NCI-H524 (cell line): ENCODE measurements at places on chromosomes 1 and 21.

GRCh38 chr1:107820801-107821200, 144.2 kb downstream of the VAV3 start:
- DNase-seq: no peak

- DNase-seq: no peak
Observed at GRCh38 chr1:183198463-183198862, 12.4 kb downstream of the LAMC2 start.

- DNase-seq: no peak
Observed at GRCh38 chr1:92031281-92032110, 1.7 kb downstream of the EPHX4 start.

GRCh38 chr1:47179988-47180563, 9.8 kb downstream of the PDZK1IP1 start:
- peak; percentile 68 for DNase-seq

DNA sequence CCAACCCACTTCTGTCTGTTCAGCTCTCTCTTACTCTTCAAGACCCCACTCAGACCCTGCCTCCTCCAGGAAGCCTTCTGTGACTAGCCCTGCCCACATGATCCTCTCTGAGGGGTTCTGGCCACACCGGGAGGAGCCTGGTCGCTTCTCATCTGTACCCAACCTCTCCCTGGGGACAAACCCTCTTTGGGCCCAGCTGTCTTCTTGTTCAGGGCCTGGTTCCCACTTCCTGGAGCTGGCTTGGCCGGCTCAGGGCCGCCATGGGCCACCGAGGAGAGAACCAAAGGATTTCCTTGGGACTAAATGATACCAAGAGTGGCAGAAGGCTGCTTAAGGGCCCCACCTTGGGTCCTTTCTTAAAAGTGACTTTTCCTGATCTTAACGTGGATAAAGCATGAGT, 124.7 kb upstream of the ZBTB40 start:
- no peak for DNase-seq

GRCh38 chr1:60699325-60699724, 383.0 kb upstream of the NFIA start:
- no peak for DNase-seq

- DNase-seq: no peak
Observed at GRCh38 chr1:180907313-180908055, 5.2 kb upstream of the KIAA1614 start.

DNA sequence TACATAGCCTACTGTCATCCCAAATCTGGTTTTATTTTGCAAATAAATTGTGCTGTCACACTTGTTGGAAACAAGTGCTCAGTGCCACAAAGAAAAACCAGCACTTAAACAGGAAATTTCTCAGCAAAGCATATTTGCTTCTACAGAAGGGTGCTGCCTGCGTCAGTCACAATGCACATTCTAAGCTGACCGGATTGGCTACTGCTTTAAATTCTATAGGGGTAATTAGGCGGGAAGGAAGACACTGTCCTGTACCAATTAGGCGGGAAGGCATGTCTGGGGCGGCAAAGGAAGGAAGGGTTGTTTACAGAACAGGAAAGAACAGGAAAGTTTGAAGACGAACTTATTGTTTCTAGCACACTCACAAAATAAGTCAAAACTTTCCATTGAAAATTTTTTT, 2.8 kb downstream of the IFI16 start:
- no peak for DNase-seq

- peak; percentile 2 for DNase-seq
Observed at GRCh38 chr1:6691507-6691906, 10.1 kb downstream of the DNAJC11 start.

- peak; percentile 62 for DNase-seq
Observed at GRCh38 chr1:213759359-213760181, 228.2 kb upstream of the PROX1 start.

DNA sequence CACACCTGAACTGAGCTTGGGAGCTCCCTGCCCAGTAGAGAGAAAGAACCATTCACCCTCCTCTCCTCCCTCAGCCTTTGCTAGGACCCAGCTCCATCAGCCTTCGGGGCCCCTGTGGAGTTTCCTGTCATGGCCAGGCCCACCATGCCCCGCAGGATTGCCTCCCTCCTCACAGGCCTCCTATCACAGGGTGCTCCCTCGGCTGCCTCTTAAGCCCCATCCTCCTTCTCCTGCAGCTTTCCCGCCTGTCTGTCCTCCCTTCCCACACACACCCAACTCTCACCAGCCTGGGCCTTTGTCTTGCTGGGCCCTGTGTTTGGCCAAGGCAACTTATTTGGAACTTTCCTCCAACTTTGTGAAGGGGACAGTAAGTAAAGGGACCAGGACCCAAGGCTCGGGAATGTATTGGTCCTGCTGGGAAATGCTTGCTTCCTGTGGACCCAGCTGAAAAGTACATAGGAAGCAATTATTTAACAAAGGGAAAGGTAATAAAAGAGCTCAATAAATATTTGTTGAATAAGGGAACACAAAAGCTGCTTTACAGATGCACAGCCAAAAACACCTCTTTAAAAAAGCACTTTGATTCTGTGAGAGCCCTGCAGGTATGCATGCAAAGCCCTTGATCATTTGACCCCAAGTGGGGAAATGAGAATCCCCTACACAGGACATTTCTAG, 31.6 kb upstream of the TENT5C start:
- DNase-seq: no peak

DNA sequence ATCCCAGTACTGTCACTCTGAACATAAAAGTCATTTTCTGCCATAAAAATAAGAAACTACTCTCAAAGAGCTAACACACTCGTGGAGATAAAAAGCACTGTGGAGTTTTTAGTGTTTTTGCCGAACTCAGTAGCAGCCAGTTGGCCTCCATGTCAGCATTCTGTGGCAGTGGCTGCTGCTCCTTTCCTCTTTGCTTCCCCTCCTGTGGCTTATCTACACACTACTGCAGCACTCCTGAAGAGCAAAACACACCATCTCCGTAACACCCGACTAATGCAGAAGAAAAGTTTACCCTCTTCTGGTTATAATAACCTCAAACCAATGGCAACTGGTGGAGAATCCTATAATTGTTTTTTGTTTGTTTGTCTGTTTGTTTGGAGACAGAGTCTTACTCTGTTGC, 44.9 kb downstream of the RAB3GAP2 start:
- DNase-seq: no peak

DNA sequence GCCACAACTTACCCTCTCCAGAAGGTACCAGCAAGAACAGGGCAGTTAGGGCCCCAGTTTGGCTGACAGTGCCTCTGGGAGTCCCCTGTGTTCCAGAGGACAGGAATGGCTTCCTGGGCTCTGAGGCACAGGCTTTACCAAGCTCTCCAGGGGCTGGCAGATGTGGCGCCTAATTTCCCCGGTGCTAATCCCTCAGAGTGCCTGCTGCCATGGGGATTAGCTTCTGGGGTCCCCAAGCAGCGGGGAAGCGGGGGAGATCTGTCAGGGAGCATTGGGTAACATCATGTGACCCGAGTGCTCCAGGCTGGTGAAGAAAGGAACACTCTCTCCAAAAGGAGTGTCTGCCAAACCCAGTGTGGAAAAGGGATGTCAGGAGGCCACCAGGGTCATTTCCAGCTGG, at the start of gene LACTBL1:
TSS of gene LACTBL1 (minus strand) at position 107 of the 400 bp plus-strand sequence. CDS start 550 bp downstream, outside the sequence.
- DNase-seq: peak; percentile 96

DNA sequence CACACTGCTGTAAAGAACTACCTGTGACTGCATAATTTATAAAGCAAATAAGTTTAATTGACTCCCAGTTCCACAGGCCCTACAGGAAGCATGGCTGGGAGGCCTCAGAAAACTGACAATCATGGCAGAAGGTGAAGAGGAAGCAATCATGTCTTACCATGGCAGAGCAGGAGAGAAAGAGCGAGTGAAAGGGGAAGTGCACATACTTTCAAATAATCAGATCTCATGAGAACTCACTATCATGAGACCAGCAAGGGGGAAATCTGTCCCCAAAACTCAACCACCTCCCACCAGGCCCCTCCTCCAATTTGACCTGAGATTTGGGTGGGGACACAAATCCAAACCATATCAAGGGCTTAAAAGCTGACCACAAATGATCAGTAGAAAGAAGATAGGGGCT, 493.2 kb downstream of the PTPRC start:
- DNase-seq: no peak

- no peak for DNase-seq
Observed at GRCh38 chr1:43878854-43879253, 54.7 kb upstream of the ARTN start.

GRCh38 chr1:224042557-224043118, 71.3 kb upstream of the FBXO28 start:
- no peak for DNase-seq

DNA sequence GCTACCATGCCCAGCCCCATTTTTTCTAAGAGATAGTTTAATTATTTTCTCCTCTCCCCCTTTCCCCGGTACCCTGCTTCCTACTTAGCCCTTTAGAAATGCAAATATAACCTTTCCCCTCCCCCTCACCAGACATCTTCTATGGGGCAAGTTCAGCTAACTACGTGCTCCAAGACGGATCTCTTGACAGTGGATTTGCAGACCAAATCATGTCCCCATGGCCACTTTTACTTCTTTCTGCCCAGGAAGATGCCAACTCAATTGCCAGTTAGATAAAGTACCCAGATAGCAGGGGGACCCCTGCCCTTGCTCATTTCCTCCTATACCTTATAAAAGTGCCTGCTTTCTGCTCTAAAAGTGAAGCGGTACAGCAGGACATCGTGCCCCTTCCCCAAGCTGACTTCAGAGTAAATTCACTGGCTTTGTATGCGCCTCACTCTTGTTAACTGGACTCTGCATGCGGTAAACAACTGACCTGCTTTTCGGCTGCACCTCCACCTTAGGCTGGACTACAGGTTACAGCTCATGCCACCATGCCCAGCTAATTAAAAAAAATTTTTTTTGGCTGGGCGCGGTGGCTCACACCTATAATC, 7.4 kb downstream of the DNAJC11 start:
- no peak for DNase-seq

DNA sequence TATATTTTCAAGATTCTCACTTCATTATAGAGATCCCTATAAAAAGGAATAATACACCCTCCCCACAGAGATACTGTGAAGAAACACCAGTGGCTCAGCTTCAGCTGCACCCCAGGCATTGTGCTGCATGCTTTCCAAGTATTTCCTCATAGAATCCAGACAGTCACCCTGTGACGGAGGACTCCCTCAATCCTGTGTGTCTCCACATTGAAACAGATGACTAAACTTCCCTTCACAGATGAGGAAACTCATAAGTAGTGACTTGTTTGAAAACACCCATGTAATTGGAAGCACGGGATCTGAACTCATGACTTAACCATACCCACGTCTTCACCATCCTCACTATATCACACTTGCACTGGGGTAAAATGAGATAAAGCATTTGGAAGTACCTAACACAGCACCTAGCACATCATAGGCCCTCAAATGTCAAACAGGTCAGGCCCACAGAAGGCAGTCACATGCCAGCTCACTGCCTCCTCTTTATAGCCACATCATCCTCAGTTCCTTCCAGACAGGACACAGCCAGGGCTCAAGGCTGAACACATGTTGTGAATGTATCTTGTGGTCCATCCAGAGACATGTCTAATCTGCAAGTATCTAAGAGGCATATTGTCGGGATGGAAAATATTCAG, 55.2 kb downstream of the GPR161 start:
- peak; percentile 64 for DNase-seq

DNA sequence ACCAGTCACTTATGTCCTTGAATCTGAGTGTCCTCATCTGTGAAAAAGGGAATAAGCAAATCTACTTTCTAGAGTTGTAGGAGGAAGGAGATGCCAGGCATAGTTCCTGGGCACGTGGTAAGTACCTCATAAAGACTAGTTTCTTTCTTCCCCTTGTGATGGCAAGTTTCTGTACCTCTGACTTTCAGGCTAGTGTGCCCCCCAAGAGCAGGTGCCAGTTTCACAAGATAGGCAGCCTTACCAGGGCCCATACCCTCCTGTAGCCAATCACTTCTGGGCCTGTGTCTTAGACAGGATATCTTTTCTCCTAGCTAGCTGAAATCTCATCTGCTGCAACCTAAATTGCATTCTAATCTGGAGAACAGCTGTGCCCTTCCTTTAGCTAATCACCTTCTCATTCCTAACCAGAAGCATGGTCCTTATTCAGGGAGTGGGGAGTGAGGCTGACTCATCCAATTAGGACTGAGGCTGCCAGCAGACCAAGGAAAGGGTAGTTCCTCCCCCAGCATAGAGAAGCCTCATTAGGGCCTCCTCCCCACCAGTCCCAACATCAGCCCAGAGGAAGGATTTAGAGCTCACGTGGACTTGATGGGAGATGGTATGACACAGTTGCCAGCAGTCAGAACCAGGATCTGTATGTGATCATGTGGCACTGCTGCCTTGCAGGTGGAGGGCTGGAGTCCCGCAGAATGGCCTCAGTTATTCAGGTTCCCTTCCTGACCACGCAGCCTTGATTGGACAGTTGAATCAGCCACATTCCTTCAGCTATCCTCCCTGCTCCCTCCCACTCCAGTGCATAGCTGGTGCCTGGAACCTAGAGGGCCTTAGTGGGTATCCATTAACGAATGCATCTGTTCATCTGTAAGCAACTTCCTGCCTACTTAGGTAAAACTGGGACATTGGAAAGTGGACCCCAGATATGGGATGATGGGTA, 7.9 kb downstream of the KLHDC8A start:
- DNase-seq: peak; percentile 94

DNA sequence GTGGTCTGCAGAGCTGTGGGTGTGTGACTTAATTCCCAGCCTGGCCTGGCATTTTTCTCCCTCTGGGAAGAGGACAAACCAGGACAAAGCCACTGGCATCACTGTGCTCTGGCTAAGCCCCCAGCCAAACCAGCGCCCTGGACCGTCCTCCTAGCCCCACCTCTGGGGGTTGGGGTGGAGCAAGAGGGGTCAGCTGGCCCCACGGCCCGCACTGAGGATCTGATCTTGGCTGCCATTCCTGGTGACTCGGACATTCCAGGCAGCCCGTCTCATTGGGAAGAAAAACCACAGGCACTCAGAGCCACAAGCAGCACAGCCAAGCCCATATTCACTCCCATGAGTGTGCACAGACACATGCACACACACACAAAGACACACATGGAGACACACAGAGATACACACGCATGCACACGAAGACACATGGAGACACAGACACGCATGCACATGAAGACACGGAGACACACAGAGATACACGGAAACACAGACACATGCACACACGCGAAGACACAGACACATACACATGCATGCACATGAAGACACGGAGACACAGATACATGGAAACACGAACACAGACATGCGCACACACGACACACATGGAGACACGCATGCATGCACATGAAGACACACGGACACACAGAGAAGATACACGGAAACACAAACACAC, 2.3 kb upstream of the MXRA8 start:
- no peak for DNase-seq

GRCh38 chr1:24923485-24924113, 6.5 kb downstream of the RUNX3 start:
- no peak for DNase-seq

DNA sequence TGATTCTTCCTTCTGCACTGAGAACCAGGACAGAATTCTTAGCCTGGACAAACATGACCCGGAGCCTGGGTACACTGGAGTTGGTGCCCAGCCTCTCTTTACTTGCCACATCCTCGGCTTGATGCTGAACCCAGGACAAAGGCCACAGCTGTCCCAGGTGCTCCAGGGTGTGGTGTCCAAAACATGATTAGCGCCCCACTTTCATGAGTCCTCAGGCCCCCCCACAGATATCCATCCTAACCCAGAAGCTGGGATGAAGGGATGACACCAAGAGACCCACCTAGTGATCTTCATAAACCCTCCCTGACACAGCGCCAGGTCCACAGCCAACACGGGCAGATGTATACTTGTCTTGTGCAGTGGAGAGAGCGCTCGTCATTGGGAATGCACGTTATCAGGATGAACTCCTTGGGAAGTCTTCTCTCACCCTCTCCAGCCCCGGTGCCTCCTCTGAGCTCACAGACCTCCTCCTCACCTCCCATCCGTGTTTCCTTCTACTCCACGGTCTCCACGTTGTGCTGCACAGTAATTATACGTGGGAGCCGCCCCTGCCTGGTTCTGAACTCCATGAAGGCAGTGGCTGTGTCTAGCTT, 3.6 kb downstream of the ABCA4 start:
- DNase-seq: no peak
